Occipital lobe (tissue), 3 donors: ENCODE measurements at places on chromosomes 12 and 14.

- no peak for DNase-seq
These were observed 202.0 kb upstream of the KRR1 start for GRCh38 chr12:75713434-75713833.

- no peak for DNase-seq
These were observed 13.2 kb downstream of the AQP6 start for GRCh38 chr12:49985981-49986380.

DNA sequence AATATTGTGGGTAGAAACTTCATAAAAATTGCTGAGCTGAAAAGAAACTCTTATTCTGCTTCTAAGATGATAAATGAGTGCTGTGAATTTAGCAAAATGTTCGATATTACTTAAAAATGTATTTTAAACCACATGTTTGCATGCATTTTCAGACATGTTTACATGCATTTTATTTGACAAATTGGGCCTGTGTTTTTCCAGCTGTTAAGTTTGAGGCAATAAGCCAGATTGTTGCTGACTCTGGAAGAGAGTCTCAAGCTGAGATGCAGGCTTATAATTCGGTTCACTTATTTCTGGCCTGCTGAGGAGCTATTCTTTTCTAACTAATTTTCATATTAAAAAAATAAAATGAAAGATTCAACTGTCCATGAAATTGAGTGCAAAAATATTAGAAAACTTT lies 110.1 kb downstream of the SYNE2 start:
- no peak for DNase-seq

DNA sequence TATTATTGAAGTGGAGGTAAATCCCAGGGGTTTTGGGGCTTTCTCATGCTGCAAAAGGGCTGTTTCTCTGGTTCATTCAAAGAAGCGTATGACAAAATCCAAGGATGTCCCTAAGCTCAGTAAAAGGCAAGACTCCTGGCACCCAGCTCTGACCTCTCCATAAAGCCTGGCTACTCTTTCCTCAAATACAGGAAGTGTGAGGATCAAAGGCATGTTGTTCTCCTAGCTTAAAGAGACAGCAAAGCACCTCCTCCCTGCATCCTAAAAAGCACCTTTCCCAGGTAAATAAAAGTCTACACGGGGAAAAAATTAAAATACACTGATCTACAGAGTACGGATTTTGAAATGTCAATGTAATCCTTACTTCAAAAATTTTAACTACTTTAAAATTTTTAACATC lies 118.6 kb downstream of the LMNTD1 start:
- no peak for DNase-seq

DNA sequence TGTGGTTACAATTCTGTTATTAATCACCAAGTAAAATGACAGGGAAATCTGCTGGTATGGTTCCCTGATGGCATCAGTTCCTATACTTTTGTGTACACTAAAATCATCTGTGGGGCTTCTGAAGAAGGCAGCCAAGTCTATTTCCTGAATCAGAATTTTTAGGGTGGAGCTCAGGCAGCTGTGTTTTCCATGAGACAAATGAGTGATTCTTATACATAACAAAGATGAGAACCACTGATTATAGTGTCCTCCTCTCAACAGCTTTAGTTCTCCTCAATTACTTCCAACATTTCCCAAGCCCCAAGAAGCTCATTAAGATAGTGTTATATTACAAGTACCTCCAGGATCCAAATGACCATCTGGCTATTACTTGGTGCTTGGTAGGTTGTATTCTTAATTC lies 64.5 kb upstream of the USP44 start:
- no peak for DNase-seq

DNA sequence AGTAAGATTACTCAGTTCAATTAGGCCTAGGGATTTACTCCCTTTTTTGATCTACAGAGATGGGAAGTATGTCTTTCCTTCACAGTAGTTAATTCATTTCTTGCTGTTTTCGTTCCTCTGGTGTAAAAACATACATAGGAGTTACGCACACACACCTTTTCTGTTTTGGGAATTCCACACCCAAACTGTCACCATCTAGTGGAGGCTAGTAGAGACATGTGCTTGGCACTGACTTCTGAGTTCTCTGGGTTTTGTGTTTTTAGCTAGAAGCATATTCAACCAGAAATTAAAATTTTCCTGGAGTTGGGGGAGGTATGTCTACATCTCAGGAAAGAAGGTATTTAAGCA lies 1.4 kb downstream of the SUSD6 start:
- DNase-seq = no peak

DNA sequence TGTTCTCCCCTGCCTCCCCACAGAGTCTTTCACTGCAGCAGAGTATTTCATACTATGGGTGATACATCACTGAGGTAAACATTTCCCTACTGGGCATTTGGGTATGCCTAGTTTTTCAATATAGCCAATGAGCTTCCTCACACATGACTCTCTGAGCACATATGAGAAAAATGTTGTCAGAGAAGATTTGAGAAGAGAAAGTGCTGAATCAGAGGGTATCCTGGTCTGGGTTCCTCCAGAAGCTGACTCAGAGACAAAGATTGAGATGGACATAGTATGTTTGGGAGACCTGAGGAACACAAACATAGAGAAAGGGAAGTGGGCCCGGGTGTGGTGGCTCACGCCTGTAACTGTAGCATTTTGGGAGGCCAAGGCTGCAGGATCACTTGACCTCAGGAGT lies 12.6 kb downstream of the SLC8B1 start:
- DNase-seq = no peak

DNA sequence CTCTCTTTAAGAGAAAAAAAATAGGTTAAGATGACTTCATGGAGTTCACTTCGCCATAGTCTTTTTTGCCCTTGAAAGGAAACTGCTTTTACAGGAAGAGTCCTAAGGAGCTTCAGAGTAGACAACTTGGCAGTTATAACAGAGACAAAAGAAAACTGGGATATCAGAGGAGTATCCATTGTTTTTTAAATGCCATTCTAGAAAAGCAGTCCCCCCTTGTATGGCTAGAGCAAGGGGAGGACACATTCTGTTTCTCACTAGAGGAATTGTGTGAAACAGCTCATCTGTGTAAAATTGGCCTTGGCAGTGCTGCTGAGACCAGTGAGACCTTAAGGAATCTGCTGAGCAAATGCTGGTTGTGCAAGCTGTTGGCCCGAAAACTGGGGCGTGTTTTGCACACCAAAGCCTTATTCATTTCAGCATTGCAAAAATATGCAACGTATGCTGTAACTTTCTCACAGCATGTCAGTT lies 128.0 kb downstream of the GPR135 start:
- DNase-seq = no peak

DNA sequence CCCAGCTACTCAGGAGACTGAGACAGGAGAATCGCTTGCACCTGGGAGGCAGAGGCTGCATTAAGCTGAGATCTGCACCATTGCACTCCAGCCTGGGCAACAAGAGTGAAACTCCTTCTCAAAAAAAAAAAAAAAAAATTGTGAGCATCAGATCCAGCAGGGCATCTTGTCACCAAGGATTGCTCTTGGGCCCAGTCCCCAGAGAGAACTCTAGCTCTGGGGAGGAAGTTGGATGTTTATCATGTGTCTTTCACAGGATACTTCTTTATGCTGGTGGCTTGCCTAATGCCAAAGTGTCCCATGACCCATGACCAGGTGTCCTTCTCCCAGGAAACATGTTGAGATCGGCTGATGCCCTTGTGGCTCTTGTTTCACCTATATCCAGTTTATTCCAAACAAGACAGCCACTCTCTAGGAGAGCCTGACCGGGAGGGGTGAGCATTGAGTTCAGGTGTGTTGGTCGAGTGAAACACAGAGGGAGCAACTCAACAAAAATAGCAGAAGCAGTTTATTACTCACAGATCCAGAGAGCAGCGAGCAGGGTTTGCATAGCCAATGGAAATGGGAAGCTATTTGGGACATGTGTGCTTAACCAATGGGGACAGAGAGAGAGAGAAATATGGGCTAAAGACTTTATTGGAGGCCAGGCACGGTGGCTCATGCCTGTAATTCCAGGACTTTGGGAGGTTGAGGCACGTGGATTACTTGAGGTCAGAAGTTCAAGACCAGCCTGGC lies 6.6 kb upstream of the TCHP start:
- DNase-seq = no peak

GRCh38 chr12:97899956-97900355 lies 437.4 kb downstream of the RMST start:
- DNase-seq = no peak

DNA sequence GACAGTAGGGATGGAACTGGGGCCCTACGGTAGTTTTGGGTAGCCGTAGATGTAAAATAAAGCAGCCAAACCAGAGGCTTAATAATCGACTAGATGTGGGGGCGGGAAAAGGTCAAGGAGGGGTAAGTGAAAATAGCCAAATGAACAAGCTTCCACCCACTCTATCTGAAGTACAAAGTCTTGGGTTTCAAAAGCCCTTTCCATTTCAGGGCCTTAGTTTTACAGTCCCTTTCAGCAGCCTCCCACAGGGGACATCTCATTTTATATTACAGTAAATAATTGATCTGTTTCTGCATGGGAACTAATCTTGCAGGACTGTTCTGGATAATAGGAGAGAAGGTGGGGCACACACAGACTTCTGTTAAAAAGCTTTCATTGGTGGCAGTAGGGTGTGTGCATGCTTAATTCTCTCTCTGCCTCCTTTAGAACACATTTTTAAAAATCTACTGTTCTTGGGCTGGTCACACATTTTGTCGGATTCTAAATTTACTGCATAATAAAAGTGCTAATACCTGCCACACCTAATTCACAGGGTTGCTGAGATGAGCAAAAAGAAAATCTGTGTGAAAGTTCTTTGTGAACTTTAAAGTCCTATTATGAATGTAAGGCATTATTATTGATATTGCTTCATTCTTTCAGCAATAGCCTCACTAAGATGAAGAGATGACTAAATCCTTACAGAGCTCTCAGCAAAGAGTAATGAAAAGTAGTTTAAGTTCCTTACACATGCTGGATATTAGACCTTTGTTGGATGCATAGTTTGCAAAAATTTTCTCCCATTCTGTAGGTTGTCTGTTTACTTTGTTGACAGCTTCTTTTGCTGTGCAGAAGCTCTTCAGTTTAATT lies 104.6 kb downstream of the ITPR2 start:
- no peak for DNase-seq

DNA sequence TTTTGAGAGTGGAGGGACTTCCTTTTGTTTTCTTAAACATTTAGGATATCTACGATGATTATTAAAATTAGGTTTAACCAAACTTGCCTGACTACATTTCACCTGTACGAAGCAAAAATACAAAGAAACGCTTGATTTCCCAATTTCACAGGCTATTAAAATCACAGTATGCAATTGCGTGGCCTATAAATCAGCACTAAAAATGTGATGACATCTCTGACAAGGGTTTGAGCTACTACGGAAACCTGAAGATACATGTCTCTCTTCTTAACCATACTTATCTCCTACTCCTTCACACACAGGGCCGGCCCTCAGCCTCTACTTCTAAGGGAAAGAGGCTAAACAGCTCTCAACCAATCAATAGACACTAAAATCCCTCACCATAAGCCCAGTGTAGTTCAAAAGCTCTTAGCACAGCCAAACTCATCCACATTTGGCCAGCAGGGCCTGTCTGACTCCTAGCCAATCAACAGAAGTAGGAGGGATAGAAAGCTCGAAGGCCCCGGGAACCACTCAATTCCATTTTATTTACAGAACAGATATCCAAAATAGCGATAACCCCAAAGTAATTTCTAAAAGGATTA lies 137.3 kb downstream of the FOXN3 start:
- DNase-seq = no peak

- DNase-seq = no peak
These were observed 67.5 kb downstream of the CHST11 start for GRCh38 chr12:104524034-104524832.

- DNase-seq = no peak
These were observed 165.9 kb upstream of the OTX2 start for GRCh38 chr14:56976211-56976610.

- DNase-seq = no peak
These were observed 5.0 kb downstream of the PTPN6 start for GRCh38 chr12:6956021-6956727.

- peak; percentile 6 for DNase-seq
These were observed at the start of gene YBX3 for GRCh38 chr12:10722905-10723746. YBX3 (minus strand) TSS chr12:10723323; CDS start chr12:10723111, 212 bp downstream.

DNA sequence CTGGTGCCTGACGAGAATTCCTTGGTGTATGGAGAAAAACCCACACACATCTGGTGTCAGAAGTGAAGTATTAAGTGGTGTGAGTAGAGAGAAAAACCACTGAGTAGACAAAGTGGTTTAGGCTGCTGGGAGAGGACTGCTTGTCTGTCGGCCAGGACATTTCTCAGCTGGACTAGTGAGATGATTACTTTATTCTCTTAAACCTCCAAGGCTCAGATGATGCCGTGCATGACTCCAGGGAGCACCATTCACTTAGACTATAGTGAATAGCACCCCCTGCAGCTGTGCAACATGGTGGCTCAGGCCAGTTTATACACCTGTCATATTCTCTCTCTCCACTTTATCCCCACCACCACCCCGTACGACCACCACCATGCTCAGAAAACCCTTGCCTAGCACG lies 28.5 kb upstream of the NFYB start:
- DNase-seq = no peak

DNA sequence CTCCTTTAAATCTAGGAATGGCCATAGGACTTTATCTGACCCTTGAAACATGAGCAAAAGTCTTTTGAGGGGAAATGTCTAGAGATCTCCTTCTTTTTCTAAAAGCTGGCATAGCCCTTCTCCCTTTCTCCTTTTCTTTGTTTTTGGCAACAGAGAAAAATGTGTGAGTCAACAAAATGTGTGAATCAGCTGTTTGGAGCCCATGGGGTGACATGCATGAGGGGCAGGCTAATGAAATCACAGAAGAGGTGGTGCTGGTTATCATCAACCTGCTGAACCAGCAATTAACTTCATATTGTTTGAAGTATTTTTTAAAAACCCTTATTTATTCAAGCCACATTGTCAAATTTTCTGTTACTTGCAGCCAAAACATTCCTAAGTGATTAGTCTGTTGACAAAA lies 132.3 kb downstream of the CCDC59 start:
- no peak for DNase-seq

DNA sequence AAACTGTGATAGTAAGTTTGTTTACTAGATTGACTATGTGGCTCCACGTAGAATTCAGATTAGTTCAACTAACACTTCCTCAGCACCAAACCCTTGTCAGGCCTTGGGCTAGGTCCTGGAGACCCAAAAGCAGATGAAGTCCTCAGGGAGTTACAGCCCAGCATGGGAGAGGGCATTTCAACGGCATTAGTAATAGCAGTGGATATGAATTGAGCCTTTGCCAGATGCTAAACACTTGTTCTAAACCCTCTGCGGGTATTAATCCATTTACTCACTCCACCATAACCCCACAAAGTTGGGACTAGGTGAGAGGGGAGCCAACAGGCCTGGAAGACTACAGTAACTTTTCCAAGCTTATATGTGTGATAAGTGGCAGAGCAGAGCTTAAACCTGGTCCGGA lies 714.6 kb downstream of the DIO2 start:
- no peak for DNase-seq

DNA sequence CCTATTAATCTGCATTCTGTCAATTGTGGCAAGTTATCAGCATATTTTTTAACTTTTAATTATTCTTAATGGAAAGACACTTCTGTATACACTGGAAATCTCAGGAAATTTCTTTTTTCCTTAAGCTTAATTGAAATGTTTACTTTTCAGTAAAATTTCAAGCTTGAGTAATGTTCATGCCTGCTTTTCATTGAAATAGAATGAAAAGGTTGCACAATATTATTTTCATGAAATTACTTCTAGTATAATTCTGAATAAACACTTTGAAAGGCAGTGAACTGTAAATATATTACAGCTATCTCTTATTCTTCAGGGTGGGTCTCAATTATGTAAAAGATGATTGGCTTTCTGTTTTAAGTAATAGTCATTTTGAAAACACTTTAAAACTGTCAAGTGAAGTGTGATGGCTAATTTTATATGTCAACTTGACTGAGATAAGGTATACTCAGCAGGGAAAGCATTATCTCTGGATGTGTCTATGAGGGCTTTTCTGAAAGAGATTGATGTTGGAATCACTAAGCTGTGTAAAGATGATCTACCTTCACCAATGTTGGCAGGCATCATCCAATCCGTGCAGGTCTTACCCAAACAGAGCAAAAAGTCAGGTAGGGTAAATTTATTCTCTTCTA lies 29.9 kb downstream of the CLEC2D start:
- no peak for DNase-seq
